ENCODE measurements at places on chromosomes 1 and 21.

DNA sequence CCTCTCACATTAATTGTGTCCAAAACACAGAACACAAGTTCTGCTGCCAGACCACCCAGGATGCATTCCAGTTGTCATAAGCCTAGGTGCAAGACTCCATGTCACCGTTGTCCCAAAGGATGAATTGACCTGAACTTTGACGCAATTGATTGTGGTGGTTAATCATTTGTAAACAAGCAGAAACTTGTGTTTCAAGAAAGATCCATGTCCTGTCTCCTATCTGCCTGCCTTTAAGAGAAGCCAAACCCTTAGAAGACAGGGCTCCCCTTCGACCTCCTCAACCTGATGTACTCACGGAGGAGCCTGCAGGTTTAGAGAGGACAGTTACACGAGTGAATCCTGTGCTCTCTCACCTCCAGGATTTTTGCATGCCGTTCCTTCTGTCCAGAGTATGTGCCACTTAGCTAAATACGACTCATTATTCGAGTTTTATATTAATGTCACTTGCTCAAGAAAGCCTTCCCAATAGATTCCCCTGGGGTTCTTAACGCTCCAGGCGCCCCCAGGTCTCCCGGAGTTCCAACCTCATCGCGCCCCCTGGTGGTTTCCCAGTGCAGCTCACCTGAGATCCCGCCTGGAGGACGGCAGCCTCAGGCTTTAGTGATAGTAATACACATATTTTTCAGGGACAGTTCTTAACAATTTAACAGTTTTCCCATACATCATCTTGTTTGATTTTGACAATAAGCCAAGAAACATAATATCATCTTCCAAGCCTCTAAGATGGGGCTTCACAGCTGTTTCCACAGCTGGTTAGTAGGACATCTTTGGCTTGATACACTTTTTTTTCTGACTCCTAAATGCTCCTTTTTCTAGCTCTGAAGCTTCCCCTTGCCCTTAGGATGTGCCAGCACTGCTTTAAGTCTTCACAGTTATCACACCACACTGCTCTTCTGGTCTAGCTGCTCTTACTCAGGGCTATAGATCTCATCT, 2.4 kb upstream of the C8B start:
- no peak for DNase-seq

GRCh38 chr1:231642618-231643017, 16.0 kb downstream of the DISC1 start:
- DNase-seq, result no peak

DNA sequence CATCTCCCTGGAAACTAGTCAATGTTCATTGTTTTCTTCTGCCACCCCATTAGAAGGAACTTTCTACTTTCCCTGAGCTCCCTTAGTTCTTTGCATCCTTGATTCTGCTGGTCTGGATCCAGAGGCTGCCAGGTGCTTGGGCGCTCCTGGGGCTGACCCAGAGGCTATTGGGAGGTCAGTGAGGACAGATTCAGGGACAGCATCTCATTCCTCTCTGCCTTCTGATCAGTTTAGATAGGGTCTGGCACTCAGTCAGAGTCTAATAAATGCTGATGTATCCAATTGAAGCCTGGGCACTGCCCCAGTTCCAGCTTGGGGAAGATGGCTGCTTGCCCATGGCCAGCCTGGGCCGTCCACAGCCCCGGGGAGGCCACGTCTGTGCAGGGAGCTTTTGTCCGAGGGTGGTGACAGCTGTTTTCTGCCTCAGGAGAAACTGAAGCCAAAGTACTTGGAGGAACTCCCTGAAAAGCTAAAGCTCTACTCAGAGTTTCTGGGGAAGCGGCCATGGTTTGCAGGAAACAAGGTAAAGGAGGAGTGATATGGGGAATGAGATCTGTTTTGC, 2.3 kb downstream of the GSTM1 start:
- no peak for DNase-seq

DNA sequence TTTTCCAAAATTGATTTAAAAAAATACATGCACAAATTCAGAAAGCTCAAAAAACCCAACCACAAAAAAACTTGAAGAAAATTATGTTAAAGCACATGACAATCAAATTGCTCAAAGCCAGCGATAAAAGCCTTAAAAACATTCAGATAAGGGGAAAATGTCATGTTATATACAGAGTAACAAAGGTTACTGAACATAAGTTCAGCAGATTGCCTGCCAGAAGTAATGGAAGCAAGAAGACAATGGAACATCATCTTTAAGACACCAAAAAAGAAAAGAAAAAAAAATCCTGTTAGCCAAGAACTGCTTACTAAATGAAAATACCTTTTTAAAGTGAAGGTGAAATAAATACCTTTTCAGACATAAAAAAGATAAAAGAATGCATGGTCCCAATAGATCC, 147.2 kb upstream of the SGIP1 start:
- DNase-seq, result no peak

GRCh38 chr1:61210435-61211154, 128.2 kb downstream of the NFIA start:
- no peak for DNase-seq

- DNase-seq, result no peak
These were observed 56.3 kb downstream of the POU2F1 start for GRCh38 chr1:167276969-167277368.

GRCh38 chr1:65772607-65773006, 20.1 kb upstream of the PDE4B start:
- DNase-seq, result no peak

DNA sequence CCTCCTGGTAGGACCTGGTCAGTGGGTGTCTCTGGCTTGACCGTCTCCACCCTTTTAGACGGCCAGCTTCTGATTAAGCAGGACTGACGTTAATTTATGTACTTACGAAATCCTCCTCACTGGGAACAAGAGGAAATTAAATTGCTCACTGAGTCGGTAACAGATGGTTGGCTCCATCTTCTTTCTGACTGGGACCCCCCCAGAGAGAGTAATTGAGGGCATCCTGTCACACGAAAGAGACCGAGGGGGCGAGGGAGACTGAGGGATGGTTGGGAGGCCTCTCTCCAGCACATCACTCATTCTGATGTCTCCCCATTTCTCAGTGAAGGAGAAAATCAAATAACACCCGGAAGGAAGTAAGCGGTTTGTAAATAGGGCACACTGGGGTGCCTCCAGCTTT, 104.8 kb downstream of the OMA1 start:
- DNase-seq, result no peak

GRCh38 chr1:36847761-36848160, 186.6 kb downstream of the GRIK3 start:
- no peak for DNase-seq

- no peak for DNase-seq
These were observed 11.8 kb downstream of the RCC1 start for GRCh38 chr1:28517649-28517999.

- no peak for DNase-seq
These were observed 1065.6 kb upstream of the TMPRSS15 start for GRCh38 chr21:19468991-19469715.

DNA sequence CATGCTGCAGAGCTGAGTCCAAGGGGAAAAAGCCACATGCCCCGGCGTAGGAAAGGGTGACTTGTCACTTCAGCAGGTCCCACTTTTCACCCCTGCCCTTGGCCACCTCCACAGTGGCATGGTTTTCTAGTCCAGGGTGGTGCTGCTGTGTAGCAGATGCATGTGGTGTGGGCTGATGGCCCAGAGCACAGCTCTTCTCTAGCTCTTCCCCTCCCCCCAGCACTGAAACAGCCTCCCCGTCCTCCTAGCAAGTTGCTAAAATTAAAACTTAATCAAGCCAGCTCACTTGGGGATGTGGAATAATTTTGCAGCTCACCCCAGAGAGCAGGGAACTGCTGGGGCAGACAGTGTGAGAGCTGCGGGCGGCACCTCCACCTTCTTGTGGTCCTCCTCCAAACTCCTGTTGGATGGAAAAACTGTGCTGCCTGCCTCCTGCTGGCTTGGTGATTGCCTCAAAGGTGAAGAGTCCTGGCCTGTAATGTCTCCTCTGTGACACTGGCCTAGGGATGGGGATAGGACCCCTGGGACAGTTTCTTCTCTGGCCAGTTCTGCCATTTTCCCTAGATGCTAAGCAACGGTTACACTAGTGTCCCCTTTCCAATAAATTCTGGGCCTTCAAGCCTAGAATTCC, 91.6 kb downstream of the RNF220 start:
- DNase-seq, result no peak

GRCh38 chr21:27548486-27548885, 581.6 kb upstream of the ADAMTS5 start:
- DNase-seq, result no peak

DNA sequence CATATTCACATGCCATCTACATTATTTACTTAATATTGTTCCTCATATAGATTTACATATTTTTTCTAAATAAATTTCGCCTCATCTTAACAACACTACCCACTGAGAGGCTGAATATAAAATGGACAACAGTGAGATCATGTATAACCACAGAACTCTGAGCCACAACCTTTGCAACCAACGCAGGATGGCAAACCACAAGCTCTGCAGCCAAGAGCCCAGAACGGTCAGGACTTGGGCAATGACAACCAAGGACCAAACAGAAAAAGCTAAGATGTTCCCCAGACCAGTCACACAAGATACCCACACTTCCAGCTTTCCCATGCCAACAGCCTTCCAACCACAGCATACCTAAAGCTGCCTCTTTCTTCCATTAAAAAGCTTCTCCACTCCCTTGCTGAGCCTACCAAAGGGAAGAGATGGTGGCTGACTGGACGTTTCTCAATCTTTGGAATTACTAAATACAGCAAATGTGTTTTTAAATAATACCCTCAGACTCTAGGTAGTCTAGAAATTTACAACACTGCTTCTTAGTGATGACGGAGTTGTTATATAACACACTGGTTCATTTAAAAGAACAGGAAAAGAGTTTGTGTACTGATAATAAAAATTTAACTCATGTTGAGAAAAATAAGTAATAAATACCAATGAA, 117.9 kb downstream of the AKT3 start:
- no peak for DNase-seq

DNA sequence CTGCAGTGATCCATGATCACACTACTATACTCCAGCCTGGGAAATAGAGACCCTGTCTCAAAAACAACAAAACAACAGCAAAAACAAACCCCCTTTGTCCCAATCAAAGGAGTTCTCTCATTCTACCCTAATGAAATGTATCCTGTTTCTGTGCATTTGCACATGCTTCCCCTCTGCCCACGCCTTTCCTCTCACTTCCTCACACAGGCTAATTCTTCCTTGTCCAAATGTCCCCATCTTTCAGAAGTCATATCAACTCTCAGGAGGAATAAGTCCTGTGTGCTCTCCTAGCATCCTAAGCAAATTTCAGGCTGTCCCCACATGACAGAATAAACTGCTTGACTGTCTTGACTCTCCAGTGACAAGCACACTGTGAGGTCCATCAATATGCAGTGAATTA, 8.1 kb upstream of the ATP1B1 start:
- DNase-seq, result no peak

DNA sequence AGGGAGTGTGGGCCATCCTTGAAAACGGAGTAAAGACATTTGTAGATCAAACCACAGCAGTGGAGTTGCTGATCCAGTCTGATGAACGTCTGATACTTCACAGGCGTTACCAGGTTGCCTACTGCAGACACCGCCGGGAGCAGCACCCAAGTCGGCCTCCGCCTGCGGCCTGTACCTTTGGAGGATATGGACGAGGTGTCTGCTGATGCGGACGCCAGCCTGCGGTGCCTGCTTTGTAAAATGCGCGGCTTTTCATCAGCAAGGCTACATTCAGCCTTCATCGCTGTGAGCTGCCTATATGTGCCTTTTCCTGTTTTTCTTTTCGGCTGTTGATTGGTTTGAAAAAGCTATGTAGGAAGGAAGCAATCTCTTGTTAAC, 16.0 kb downstream of the SLX9 start:
- no peak for DNase-seq

DNA sequence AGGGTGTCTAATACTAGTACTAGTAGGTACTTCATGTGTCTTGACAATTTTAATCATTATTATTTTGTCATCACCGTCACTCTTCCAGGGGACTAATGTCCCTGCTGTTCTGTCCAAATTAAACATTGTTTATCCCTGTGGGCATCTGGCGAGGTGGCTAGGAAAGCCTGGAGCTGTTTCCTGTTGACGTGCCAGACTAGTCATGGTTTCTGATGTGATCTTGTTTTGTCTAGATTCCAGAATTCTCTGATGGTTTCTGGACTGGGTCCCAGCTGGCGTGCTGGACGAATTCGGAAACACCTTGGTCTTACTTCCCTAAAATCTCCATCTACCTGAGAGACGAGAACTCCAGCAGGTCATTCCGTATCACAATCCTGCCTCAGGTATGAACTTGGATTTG, 66.1 kb upstream of the FAM3B start:
- DNase-seq, result no peak

DNA sequence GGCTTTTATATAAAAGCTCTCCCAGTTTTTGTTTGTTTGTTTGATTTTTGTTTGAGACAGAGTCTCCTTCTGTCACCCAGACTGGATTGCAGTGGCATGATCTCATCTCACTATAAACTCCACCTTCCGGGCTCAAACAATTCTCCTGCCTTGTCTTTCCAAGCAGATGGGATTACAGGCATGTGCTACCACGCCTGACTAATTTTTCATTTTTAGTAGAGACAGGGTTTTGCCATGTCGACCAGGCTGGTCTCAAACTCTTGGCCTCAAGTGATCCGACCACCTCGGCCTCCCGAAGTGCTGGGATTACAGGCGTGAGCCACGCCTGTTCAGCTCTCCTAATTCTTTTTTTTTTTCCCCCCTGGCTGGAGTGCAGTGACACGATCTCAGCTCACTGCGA, 4.4 kb downstream of the PCAT6 start:
- DNase-seq, result no peak

DNA sequence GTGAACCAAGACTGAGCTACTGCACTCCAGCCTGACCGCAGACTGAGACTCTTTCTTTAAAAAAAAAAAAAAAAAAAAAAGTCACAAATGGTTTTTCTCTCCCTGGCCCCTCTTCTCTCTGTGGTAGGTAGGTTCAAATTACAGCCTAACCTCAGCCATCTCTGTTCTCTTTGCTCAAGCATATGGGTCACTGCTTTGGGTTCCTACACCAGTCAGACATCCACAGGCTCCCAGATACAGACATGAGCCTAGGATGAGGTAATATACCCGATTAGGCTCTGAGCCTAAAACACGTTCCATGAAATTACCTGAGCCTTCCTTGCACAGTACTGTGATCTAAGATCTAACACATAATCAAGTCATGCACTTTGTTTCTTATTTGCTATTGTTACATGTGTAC, 90.5 kb upstream of the JAK1 start:
- DNase-seq, result no peak

GRCh38 chr1:169473347-169473746, 12.4 kb downstream of the SLC19A2 start:
- DNase-seq, result no peak

GRCh38 chr1:212484701-212485570, 52.2 kb downstream of the NENF start:
- no peak for DNase-seq

GRCh38 chr1:40341491-40342380, 24.6 kb upstream of the COL9A2 start:
- DNase-seq, result no peak

- no peak for DNase-seq
These were observed 559.0 kb downstream of the OMA1 start for GRCh38 chr1:57987523-57987922.

GRCh38 chr1:159598196-159598595, 10.6 kb downstream of the APCS start:
- DNase-seq, result no peak

- no peak for DNase-seq
These were observed 337.6 kb upstream of the SNX7 start for GRCh38 chr1:98323906-98324358.

GRCh38 chr1:95071539-95071938, 1.2 kb downstream of the ALG14 start:
- DNase-seq, result no peak

Data from memory B cell (primary cell).